Heart left ventricle (tissue), 16 donors: ENCODE measurements at places on chromosomes 3 and 15.

DNA sequence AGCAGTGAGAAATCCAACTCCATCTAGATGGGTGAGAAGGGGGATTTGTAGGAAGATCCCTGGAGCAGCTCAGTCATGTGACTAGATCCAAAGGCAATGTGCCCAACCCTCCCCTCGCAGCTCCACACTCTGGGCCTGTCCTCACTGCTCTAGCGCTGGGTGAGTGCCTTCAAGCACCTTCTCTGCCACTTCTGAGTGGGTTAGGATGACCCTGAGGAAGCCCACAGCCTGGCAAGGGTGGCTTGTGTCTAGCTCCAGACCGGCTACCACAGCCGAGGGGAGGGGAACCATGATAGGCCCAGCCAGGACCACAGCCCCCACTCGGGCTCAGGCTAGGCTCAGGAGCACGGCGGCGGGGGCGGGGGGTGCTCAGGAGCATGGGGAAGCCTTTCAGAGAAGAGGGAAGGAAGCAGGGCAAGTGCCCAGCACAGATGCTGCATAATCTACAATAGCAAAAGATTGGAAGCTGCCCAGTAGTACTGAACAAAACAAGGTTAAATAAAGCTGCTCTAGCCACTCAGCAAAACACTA is 1.7 kb downstream of the SPATA12 start:
- DNase-seq, result no peak

- DNase-seq, result no peak
These were observed 95.3 kb downstream of the AKAP13 start for GRCh38 chr15:85475711-85476110.

DNA sequence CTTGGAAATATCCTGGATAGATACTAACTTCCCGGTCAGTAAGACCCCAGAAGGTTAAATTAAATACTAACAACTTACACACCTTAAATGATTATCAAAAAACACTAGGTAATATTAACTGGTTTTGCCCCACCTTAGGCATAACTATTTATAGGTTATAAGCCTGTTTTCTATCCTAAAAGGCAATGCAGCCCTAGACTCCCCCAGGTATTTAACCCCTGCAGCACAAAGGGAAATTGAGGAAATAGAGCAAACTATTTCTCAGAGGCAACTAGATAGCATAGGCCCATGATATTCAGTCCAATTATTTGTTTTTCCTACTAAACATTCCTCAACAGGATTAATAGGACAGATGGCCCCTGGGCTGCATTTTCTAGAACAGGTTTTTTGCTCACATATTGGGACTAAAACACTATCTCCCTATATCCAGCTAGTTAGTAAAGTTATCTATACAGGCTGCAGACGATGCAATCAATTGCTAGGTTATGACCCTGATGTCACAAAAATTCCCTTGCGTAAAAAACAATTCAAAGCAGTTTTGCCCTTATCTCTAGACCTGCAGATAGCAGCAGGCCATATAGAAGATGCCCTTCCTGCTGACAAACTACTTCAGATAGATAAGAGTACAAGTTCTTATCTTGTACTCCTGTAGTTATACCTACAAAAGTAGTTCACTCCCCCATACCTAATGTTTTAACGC is 221.3 kb downstream of the DTWD1 start:
- DNase-seq, result no peak

DNA sequence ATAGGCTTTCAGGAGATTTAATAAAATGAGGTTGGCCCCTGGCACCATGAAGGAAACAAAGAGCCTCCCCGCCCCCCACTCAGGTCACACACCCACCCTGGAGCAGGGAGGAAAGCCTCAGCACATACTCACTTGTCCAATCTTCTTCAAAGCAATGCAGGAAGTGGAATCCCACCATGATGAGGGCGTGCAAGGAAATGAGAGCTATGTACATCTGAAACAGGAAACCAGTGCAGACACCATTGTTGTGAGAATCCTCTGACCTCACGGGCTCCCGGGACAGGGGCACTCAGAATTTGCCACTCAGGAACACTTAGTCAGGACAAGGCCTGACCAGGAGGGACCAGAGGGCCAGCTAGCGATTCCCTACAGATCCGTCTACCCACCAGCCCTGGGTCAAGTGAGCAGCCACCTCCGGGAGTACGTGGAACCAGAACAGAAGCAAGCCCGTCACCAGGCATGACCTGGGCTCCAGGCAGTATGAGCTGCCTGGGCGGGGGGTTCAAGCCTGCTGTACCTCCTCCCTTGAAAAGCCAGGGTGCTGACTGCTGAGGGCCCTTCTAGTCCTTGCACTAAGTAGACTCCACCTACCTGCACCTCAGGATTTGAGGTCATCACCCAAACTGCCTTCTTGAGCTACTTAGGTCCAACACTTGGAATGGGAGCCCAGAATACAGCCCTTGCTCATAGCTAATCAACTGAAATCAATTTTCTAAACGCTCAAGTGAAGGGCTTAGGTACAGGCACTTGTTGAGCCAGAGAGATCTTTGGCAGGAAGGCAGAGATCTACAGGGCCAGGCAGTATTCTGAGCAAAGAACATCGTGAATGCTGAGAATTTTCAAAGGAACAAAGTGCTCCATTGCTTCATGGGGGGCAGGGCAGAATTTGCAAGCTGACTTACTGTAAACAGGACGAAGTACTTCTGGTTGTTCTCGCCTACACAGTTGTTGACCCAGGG is 42.7 kb downstream of the ZDHHC3 start:
- no peak for DNase-seq

DNA sequence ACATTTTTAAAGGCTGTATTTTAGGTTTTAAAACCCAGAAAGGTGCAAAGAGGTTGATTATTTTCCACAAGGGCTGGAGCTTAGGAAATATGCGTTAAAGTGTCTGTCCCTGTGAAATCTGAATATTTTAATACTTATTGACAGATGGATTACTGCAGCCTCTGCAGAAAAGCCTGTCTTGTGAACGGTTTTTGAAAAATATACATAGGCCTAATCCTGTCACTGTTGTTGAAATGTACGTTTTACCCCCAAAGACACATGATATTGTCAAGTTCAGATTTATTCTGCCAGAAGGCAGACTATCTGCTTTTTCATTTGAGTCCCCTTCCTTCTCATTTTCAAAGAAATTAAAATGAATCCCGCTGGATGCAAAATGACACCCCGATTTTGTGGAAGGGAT is 2.2 kb upstream of the BCL6 start:
- DNase-seq, result no peak

- no peak for DNase-seq
These were observed 47.0 kb downstream of the PSMD6 start for GRCh38 chr3:63976161-63976871.

DNA sequence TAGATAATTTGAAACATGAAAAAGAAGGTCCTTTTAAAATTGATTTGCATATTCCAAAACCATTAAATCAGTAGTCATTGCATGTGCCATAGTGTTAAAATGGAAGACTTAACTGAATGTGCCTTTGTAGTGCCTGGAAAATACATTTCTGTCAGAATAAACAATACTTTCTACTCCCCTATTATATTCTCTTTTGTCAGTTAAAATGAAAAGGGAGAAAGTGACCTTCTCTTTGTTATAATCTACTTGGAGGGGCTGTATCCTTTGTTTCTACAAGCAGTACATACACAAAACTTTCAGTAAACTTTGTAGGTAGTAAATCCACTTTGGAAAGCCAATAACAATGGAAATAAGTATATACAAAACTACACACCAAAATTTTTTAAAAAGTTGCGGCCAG is 189.5 kb downstream of the NLGN1 start:
- no peak for DNase-seq

GRCh38 chr3:25372167-25372566 is 55.9 kb upstream of the RARB start:
- DNase-seq, result no peak

DNA sequence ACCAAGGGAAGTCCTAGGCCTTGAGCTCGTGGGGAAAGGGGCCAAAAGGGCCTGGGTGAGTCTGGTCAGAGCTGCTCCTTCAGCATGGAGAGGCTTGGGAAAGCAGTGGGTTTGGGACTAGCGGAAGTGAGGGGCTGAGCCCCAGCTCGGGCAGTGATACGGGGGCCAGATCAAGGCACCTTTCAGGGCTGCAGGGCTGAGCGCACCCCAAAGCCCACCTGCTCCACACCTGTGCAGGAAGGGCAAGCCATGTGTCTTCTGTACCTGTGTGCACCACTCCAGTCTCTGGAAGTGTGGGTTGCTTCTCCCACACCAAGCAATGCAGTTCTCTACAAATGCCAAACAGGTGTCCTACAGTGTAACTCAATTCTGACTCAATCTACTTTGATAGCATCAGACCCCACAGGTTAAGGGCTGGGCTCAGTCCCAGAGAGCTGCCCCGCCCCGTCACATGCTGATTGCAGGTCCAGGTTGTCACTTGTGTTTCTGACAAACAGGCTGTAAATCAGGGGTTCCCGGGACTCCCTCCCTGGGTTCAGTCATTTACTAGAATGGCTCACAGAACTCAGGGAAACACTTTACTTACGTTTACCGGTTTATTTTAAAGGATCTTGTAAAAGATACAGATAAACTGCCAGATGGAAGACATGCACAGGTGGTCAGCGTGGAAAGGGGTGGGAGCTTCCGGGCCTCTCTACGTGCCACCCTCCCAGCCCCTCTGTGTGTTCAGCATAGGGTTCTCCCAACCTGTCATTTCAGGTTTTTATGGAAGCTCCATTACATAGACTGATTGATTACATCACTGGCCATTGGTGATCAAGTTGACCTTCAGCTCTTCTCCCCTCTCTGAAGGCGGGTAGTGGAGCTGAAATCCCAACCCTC is 28.8 kb upstream of the KLF13 start:
- DNase-seq, result no peak

DNA sequence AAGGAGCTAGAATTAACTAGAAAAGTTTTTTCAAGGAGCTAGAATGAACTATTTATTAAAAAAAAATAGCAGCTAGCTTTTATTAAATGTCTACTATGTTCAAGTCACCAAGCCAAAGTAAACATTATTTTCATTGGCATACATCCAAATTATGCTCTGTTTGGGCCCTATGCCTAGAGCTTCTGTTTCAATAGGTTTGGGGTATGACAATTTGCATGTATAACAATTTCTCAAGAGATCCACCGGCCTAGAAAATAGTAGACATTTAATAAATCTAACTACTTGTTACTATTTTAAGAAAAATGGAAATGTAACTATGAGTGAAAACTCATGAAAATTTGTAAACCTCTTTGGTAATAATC is 8.0 kb downstream of the GABRR3 start:
- no peak for DNase-seq

- no peak for DNase-seq
These were observed 45.8 kb downstream of the ZNF710 start for GRCh38 chr15:90046911-90047392.

DNA sequence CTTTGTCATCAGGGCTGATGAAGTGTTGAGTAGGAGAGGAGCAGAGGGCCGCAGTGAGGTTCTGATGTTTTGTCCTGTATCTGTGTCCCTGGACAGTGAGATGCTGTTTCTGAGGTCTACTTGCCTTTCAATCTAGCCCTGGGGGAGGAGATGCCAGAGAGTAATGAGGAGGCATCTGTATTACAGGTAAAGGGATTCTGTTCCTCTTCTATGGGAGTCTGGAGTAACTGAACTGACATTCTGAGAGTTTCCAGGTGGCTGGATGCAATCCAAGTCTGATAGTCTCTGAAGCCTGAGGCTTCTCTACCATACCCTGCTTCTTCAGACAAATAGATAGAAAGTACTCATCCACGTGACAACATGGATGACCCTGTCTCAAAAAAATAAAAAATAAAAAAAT is 60.9 kb downstream of the IL12A start:
- DNase-seq, result no peak

DNA sequence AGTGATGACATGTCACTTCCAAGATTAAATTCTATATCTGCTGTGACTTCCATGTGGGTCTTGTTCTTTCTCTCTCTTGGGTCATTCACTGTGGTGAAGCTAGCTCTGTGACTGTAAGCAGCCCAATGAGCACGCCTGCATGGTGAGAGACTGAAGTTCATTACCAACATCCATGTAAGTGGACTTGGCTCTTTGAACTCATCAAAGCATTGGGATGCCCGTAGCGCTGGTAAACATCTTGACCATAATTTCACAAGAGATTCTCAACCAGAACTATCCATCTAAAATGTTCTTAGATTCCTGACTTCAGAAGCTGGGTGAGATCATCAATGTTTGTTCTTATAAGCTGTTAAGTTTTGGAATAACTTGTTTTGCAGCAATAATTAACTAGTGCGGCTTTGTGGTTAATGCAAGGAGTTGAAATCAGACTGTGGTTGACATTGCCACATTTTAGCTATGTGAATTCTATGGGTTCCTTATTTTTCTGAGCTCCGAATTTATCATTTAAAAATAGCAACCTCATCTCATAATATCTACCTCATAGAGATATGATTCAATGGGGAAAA is 31.6 kb upstream of the LRRC3B start:
- DNase-seq, result no peak

DNA sequence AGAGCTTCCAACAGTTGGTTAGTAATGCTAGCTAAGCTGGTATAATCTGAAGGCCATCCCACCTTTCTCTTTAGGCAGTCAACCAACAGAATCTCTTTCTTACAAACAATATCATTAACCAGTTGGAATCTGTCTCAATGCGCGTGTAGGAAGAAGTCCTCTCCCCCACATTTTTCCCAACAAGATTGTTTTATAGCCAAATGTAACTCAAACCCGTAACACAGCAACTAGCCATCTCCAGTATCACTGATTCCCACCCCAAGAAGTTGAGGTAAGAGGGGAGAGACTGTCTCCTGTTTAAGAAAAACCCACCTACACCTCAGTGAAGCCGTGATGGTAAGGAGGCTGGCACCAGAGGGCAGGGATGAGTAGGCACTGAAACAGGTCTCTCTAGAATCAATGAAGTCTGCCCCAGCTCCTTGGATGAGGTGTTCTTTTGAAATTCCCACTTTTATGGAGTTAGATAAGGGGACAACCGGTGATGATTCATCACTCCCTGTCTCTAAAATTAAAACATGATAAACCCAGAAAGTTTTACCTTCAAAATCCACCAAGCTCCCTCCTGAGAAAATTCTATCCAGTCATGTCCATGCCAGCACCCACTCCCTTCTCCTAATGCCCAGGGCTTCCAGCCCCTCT is 30.9 kb downstream of the CDC25A start:
- no peak for DNase-seq

GRCh38 chr3:51670053-51670822 is 814 bp upstream of the TEX264 start:
- no peak for DNase-seq

DNA sequence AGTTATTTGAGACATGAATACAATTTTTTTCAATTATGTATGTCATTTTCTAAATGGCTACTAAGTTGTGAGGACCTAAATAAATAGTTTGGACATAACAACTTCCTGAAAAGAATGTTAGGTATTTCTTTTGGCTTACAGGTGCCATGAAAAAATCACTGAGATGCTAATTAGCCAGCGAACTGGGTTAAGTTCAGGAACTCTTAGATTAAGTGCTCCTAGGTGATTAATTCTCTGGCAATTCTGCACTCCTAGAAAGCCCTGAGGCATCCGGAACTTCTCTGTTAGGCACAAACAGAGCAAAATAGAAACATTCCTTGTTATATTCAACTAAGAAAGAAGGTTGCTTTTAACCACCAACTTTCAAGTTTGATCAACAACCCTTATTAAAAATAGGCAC is 192.3 kb downstream of the STAG1 start:
- no peak for DNase-seq
